ENCODE measurements at places on chromosomes 6 and 20.

DNA sequence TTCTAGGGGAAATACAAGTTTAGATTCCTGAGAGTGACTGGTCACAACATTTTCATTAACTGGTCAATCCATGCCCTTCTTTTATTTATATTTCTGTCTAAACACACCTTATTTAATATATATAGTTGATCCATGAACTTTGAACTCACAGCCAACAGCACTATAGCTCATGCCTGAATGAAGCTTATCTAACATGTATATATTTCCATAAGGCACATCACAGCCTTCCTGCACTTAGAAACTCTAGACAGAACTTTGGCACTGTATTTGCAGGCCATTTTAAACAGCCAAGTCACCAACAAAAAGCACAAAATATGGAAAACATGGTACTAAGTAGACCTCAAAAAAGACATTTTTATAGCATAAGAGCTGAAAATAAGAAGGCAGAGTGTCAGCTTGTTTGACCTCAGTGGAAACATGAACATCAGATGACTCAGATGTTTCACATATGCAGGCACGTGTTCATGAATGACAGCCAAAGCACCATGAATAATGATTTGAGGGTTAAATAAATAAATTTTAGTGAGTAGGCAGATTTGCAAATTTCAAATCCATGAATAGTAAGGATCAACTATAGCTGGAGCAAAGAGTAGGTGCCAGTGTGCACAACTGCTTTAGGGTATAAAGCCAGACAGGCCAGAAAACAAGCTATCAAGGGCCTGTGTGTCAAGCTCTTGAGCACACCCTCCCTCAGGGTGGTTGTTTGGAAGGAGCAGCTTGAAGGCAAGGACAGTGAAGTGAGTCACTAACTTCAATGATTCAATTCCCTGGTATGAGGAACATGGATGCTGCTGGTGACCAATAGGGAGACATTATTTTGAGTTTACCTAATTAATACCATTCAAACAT is 88.9 kb upstream of the NT5E start:
- DNase-seq: no peak

- DNase-seq: no peak
Observed at GRCh38 chr20:8116067-8116811, 15.8 kb upstream of the PLCB1 start.

DNA sequence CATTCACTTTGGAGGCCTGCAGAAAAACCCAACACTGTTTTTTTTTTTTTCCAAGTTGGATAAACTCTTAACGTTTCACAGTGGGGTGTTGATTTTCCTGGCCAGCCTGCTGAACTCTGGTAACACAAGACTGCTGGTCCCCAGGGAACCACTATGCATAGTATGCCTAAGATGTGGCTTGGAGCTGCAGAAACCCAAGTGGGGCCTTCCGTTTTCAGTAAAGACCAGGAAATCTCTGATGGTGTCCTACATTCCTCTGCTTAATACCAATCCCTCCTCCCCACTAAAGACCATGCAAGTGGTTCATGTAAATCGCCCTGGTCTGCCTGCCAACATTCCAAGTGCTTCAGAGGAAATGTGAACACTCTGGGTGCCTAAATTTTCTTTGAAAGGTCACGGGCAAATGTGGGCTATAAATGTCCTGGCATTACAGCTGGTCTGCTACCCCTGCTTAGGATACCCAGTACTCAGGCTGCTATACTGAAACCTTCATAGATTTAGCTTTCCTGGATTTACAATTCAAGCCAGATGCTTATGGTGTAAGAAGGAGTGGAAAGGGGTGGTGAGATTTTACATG is 615.4 kb downstream of the MAFB start:
- no peak for DNase-seq

DNA sequence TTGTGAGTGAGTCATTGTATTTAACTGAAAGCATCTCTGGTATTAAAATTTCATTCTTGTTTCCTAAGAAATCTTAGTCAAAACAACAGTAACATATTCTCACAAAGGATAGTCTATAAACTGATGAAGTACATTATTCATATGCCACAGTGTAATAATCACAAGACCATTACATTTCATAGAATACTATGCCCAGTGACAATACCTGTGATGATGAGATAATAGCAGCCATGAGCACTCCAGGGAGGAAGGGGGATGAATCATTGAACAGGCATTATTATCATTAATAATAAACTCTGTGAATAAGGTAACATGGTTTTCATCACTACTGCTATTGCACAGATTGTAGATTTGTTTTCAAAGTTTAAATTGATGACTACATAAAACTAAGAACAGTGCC is 667.9 kb downstream of the EPM2A start:
- no peak for DNase-seq

DNA sequence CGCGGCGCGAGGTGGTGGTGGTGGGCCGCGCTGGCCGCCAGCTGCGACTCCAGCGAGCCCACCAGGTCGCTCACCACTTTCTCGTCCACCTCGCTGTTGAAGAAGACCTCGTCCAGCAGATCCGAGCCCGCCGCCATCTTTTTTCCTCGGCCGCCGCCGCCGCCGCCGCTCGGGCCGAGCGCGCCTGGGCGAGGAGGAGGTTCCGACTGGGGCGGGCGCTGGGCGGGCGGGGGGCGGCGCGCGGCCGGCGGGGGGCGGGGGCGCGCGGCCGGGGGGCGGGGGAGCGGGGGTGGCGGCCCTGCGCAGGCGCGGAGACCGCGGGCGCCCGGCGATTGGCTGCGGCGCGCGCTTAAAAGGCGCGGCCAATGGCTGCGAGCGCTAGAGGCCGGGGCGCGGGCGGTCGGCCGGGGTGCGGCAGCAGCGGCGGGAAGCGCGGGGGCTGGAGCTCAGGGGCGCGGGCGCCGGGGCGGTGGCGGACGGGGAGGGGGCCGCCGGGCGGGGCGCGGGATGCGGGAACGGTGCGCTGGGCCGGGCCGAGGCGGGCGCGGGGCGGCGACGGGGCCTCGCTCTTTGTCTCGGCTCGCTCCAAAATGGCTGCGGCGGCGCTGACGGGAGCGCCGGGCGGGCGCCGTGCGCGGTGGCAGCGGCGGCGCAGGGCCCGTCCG is at the start of gene TAF4:
Gene TAF4, minus strand, starts transcription at position 208 of the 665 bp plus-strand sequence. Its CDS starts 71 bp downstream, at position 137.
- DNase-seq: peak; percentile 93

DNA sequence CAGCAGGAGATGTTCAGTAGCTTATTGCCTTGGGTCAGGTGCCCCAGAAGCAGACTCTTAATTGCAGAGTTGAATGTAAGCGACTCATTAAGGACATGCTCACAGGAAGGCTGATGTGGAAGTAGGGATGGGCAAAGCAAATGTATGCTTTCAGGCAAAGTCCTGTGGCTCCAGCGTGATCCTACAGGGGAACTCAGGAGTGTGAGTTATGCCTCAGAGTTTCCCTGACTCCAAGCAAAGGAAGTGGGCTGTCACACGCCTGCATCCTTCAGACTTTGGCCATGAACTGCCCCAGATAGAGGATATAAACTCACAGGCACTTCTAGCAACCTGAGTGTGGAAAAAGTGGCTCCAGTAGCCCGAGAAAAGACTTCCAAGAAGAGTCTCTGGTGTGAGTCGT is 64.9 kb upstream of the ZNF133 start:
- no peak for DNase-seq

GRCh38 chr20:55283889-55284288 is 721.4 kb downstream of the CBLN4 start:
- no peak for DNase-seq

DNA sequence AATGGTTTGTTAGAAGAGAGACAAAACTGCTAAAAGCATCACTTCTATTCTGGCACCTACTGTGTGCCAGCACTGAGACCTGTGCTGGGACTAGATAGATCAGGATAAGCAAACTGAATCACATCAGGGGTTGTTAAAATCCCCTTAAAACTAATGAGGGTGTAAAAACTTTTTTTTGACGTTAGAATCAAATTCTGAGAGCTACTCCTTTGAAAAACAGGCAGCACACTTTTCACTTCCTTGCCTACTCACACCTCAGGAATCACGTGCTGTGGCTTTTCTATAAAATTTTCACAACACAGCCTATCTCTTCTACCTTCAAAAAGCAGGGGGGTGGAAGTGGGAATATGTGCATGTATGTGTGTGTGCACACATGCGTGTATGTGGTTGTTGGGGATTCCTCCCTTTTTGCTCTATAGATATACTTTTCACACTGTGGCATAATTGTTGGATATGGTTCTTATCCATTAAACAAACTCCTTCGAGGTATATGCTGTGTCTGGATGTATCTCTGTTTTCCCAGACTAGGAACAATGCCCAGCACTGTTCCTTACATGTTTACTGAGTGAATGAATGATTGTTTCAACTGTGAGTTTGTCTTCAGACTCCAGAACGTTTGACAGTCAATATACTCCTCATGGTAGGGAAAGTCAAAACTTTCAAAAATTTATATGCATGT is 105.4 kb downstream of the FYN start:
- DNase-seq: no peak

DNA sequence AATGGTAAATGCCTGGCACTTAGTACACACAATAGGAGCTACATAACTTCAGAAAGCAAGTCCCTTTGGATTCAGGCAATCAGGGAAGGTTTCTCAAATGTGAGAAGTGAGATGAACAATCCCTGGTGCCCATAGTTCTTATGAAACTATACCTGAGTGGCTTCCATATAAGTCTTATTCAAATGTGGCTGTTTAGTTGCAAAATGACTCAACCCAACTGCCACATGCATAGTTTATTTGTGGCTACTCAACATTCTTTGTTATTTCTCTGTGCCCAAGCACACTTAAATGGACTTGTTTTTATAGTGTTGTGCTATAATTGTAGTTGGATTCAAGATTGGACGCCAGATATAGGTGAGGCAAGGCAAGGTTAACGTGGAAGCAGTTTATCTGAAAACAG is 93.7 kb upstream of the ATXN1 start:
- no peak for DNase-seq

- DNase-seq: no peak
Observed at GRCh38 chr6:1389369-1390132, at the start of gene FOXF2. TSS of gene FOXF2 (plus strand) at chr6:1389576. CDS start at chr6:1389948, 372 bp downstream.

GRCh38 chr6:132122871-132123270 is 171.7 kb upstream of the CCN2 start:
- DNase-seq: no peak

DNA sequence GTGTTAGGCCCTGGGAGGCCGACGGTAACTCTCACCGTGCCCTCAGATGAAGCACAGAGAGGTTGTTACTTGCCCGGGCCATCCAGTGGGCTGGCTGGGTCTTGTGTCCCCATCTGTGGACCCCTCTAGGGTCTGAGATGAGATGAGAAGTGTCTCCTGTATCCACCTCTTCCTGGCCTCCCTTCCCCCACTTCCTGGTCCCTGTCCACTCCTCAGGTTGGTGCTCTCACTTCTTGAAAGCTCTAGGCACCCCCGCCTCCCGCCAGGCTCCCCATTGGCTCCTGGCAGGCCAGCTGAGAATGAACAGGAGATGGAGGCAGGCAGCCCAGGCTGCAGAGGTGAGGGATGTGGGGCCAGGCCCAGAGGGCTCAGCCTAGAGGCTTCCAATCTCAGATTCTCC is 1.5 kb downstream of the MMP24OS start:
- DNase-seq: no peak

GRCh38 chr6:41492261-41492891 is 53.8 kb upstream of the FOXP4 start:
- no peak for DNase-seq

GRCh38 chr20:39298571-39299506 is 336.7 kb downstream of the DHX35 start:
- no peak for DNase-seq

- DNase-seq: no peak
Observed at GRCh38 chr6:139577124-139577762, 202.8 kb upstream of the CITED2 start.

GRCh38 chr20:38272398-38272797 is 11.9 kb upstream of the KIAA1755 start:
- no peak for DNase-seq

GRCh38 chr20:57844626-57845596 is 135.1 kb upstream of the PMEPA1 start:
- no peak for DNase-seq

GRCh38 chr20:8678098-8678776 is 390.6 kb upstream of the PLCB4 start:
- DNase-seq: no peak

DNA sequence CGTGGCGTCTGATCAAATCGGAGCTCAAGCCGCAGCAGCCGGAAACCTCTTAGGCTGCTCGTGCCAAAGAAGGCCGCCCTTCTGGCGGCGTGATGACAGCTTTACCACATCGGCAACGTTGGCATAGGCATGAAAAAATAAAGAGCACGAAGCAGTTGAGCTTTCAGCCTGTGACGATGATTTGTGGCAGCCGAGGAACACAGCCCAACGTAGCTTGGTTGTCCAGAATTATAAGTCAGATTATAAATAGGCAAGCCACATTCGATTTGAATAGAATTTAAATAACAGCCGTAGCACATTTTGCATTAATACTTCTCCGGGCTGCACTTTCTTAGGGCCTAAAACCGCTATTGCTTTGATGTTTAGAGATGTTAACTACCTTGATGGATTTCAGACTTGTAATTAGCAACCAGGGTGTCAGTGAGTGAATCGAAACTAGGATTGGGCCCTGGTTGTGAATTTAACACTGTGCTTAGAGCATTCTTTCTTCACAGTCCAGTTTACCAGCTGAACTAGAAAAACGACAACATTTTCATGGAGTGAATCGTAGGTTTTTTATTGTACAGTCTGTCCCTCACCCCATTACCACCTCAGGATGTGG is 864 bp upstream of the BCLAF1 start:
- peak; percentile 79 for DNase-seq

DNA sequence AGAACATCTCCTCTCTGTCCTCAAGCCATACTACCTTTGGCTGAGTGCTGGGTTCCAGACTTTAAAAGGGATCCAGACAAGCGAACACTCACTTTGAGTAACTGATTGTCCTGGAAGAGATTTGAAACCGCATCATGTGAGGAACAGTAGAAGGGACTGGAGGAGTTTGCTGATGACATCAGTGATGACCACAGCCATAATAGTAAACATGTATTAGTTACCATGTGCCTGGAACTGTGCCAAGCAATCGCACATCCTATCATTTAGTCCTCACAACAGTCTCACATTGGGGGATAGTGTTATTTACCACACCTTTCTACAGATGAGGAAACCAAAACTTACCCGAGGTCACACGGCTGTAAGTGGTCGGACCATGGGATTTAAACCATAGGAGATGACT is 39.8 kb downstream of the ARMC2 start:
- no peak for DNase-seq

DNA sequence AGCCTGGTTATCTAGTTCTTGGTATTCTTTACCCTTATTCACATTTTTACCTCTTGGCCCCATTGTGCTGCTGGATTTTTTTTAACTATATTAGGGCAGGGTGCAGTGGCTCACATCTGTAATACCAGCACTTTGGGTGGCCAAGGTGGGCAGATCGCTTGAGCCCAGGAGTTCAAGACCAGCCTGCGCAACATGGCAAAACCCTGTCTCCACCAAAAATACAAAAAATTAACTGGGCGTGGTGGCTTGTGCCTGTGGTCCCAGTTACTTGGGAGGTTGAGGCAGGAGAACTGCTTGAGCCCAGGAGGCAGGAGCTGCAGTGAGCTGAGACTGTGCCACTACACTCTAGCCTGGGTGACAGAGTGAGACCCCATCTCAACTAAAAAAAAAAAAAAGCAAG is 12.2 kb upstream of the TAF8 start:
- DNase-seq: no peak

Data from natural killer cell (primary cell).